Dermis blood vessel endothelial cell (primary cell): ENCODE measurements at places on chromosomes 2 and 18. TPM values are rescaled to one million over a fixed set of nuclear protein-coding genes. Genes with fewer than 3 reads are reported as not detected.

DNA sequence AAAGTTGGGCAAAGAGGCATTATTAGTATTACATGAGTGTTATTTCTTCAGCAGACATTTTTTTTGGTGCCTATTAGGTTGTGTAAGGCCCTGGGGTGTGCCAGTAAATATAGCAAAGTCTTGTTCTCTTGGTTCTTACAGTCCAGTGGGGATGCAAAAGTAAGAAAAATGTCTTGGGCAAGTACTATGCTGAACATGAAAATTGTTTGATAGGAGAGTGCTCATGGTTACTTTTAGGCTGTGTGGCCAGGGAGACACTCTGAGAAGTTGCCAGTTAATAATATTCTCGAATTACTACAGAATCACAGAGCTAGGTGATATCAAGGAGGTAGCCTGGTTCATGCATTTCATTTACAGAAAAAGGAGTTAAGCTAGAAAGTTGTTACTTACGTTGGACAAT, 1.9 kb downstream of the AGFG1 start:
- no peak for DNase-seq

DNA sequence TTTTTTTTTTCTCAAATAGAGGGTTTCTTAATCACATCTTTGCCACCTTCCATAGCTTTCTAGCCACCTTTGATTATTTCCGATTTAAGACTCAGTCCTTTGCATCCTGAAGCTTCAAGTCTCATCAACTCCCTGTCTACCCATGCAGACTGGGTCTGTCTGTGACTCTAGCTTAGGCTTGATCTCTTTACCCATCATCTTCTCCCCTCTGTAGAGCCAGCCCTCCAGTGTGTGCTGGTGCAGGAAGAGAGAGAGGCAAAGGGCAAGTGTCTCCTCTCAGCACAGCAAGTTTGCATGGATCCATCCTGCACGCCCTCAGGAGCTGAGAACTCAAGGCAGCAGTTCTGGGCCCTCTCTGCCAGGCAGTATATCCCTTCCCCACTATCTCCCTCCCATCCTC, 70.4 kb downstream of the HNRNPLL start:
- DNase-seq, result no peak

- no peak for DNase-seq
Measured at GRCh38 chr2:96964221-96964905, 22.0 kb downstream of the FAM178B start.

DNA sequence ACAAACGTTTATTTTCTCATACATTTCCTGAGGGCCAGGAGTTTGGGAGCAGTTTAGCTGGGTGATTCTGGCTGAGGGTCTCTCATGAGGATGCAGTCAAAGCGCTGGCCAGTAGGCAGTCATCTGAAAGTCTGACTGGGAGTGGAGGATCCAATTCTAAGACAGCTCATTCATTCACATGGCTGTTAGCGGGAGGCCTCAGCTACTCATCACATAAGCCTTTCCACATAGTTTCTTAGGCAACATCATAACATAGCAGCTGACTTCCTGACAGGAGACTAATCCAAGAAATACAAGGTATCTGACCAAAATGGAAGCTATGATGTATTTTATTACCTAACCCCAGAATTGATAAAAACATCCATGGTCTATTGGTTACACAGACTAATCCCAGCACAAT, 2.9 kb upstream of the MRPL44 start:
- DNase-seq, result peak; percentile 83

GRCh38 chr2:74925361-74925786, 33.1 kb upstream of the POLE4 start:
- no peak for DNase-seq

GRCh38 chr2:229633556-229633955, 80.8 kb downstream of the DNER start:
- DNase-seq, result no peak

DNA sequence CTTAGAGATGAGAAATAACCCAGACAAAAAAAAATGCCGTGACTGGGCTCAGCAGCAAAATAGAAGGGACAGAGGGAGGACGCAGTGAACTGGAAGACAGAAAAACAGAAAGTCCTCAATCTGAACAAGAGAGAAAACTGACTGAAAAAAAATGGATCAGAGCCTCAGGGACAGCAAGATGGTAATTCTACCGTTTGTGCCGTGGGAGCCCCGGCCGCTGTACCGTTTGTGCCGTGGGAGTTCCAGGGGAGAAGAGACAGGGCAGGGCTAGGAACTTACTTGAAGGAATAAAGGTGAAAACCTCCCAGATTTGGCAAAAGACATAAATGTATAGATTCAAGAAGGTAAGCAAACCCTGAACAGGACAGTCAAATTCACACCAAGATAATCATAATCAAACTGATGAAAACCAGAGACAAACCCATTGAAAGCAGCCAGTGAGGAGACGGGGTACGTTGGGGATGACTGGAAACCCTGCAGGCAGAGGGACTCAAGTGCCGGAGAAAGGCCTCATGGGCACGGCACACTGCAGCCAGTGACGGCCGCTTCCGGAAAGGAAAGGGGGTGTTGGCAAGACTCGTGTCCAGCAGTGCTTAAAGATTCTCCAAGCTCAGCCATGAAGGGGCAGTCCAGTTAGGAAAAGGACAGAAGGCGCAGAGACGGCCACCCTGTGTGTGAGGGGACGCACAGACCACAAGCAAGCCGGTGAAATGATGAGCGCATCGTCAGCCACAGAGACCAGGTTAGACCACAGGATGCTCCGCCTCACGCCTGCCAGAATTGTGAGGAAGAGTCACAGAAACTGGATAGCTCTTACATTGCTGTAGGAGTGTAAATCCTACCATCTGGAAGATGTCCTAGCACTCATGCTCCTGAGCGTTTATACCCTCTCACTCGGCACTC, 40.0 kb upstream of the NFATC1 start:
- no peak for DNase-seq

GRCh38 chr2:216113572-216113971, 4.4 kb downstream of the XRCC5 start:
- no peak for DNase-seq

DNA sequence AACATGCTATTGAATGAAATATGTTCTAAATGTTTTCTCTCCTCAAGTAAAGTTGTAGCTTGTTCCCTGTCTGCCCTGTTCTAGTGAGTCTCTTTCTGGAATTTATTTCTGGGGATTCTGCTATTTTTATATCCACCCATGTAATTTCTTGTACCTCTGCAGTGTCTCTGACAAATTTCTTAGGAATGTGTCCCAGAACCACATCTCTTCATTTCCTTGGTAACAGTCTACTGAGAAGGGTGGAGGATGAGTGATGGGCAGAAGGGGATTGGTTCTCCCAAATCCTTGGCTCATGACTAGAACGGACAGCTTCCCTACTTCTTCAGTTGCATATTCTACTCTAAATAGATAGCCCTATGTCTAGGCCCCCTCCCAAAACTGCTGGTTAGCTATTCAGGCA, 490.6 kb upstream of the LINC00305 start:
- no peak for DNase-seq

DNA sequence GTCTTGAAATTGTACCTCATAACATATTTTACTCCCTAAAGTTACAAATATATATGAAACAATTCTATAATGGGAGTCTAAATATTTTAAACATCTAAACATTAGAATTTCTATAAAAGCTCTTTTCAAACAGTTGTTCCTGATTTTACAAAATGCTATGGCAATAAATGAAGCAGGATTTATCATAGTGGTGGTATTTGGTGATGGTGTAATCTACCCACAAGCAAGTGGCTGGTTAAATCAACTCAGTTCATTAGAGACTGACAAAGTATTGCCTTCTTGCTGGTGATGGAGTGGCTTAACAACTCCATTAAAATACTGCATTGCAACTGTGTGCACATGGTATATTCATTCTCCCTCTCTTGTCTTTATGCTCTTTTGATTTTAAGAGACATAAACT, 138.9 kb downstream of the PMAIP1 start:
- no peak for DNase-seq

DNA sequence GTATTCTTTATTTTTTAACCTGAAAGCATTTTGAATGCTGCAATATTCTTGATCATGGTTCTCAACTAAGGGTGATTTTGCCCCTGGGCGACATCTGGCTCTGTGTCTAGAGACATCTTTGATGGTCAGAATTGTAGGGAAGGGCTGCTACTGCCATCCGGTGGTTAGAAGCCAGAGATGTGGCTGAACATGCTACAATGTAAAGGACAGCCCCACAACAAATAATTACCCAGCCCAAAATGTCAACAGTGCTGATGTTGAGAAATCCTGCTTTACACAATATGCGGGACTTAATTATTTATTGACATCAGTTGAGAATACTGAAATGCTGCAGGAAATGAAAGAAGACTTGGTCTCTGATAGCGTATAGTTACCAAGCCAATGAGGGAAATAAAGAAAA, 37.5 kb upstream of the SERPINB2 start:
- DNase-seq, result peak; percentile 35

- DNase-seq, result no peak
Measured at GRCh38 chr2:215627771-215628170, 191.9 kb upstream of the FN1 start.

- no peak for DNase-seq
Measured at GRCh38 chr2:6103949-6104348, 411.8 kb downstream of the SOX11 start.

- no peak for DNase-seq
Measured at GRCh38 chr2:55478610-55479304, 40.8 kb upstream of the CFAP36 start.

DNA sequence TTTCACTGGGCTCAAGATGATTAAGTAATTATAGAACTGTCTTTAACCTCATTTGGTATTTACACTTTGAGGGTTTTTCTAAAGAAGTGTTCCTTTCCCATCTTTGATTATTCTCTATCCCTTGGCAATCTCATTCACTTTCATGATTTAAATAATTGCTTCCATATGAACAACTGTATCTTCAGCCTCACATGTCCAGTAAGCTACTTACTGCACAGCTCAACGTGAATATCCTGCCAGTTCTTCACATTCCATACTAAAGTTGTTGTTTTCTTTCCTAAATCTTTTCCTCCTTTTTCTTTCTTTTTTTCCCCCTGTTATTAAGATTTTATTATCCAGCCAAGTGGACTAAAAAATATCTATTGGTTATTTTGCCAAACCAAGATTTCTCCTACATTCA, 37.7 kb downstream of the ZC3H15 start:
- no peak for DNase-seq

DNA sequence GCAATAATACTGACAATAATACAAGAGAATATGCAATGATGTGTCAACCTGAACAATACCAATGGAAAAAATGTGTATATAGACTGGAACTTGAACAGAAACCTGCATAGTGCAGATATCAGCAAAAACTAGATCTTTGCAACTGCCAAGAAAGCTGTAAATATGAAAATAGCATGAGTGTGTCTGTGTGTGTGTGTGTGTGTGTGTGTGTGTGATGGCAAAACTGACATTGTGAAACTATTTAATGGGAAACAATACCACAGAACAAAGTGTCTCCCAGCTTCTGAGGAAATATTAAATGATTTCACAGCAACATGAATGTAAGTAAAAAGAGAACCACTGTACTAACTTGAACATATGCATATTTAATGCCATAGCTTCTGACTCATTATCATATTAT, 558.2 kb upstream of the LINC00305 start:
- DNase-seq, result no peak

DNA sequence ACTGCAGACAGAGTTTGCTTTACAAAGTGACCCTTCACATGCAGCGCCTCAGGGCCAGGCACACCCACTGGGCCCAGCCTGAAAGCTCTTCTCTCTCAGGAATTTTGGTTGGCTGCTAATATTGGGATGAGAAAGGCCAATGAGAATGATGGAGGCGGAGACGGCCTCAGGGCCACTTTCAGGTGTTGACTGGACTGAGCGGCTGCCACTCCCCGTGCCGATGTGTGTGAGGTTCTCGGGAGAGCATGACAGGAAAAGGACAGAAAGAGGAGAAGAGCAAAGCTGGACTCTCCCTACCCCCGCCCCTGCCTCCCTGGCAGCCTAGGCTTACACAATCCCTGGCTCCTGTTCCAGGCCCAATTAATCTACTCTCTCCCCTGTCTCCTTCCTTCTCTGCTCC, 155.7 kb downstream of the CELF4 start:
- no peak for DNase-seq

DNA sequence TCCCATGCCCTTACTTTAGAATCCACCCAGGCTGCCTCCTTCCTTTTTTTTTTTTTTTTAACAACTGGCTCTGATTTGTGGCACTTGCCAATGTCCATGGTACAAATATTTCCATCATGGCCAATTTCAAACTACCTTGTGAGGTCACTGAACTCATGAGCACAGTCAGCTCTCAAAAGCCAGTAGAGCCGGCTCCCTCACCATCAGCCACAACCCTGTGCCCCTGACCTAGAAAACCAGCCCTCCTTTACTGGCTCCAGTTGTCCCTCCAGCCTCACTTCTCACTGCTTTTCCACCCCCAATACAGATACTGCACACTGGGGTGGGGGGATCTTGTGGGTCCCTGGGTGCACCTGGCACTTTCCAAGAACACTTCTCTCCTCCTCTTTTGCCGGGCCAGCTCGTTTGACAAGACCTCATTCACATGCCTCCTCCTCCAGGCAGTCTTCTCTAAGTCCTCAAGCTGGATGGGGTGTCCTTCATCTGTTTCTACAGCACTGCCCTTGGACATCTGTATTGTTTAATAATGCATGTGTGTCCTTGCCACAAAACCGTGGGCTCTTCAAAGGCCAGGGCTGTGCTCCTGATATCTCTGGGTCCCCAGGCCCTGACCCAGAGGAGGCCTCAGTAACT, 35.5 kb downstream of the SDC1 start:
- no peak for DNase-seq

DNA sequence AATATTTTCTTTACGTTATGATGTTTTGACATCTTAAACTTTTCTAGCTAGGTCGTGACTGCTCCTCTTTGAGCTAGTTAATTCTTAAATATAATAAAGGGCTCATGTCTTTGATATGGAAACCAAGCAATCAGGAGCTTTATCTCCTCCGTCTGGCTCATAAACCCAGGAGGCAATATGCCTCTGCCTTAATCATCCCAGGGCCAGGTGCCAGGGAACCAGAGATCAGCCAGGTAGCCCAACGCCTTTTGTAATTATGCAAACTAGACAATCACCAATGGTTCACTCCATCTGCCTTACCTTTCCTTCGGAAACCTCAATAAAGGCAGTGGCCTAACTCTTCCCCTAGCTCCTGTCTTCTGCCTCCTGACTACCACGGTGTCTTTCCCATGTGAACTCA, 213.7 kb downstream of the KCNJ3 start:
- no peak for DNase-seq

GRCh38 chr2:10990561-10991111, 78.9 kb downstream of the KCNF1 start:
- no peak for DNase-seq

GRCh38 chr18:62751977-62752376, 36.6 kb downstream of the PHLPP1 start:
- no peak for DNase-seq

RNF138 gene
- total RNA-seq, result 26.7 and 36.7 TPM in 2 replicates

PUS10 gene
- total RNA-seq, result 10.4 and 10.5 TPM in 2 replicates

ERMN gene
- not detected in 2 replicates for total RNA-seq

DNAJC5G gene
- total RNA-seq, result 0.93 and 2.7 TPM in 2 replicates

VAMP8 gene
- 6.8 and 7.5 TPM in 2 replicates for total RNA-seq

TIA1 gene
- total RNA-seq, result 147 and 155 TPM in 2 replicates

UGT1A5 gene
- total RNA-seq, result not detected in 2 replicates

DRC1 gene
- total RNA-seq, result 0.09 and 0.17 TPM in 2 replicates
